ENCODE measurements at places on chromosomes 5 and 9.

DNA sequence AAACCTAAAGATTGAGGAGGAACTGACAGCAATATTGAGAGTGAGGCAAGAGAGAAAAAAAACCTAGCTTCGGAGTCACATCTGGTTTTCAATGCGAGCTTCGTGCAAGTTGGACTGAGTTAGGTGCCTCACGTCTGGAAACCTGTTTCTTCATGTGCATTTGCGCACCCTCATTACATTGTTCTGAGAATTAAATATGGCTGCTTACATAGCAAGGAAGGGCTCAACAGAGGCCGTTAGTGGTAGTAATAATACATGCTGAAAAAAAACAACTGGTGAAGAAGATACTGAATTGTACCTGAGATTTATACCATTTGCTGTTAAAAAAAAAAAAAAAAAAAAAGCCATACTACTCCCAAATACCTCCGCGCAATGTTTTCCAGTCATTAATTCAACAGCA is 18.6 kb downstream of the DNAJA1 start:
- H3K36me3 ChIP-seq: peaks cover 13% of the 10 kb centered on the region
- peaks cover 8% of the 10 kb centered on the region for H3K4me1 ChIP-seq
- peak overlapping the region; percentile 58 for H3K27ac ChIP-seq
- no peaks in the 10 kb centered on the region for H3K27me3 ChIP-seq
- H3K4me3 ChIP-seq: peak overlapping the region; percentile 37
- no peak for DNase-seq

- H3K27me3 ChIP-seq: no peaks in the 10 kb centered on the region
- no peak overlapping the region for H3K27ac ChIP-seq
- no peak for DNase-seq
- no peak overlapping the region for H3K4me3 ChIP-seq
- H3K36me3 ChIP-seq: no peaks in the 10 kb centered on the region
Observed at GRCh38 chr5:172425402-172425801, 28.9 kb downstream of the SH3PXD2B start.

GRCh38 chr9:130138171-130138653 is 34.0 kb upstream of the NCS1 start:
- H3K27ac ChIP-seq: no peak overlapping the region
- no peaks in the 10 kb centered on the region for H3K27me3 ChIP-seq
- H3K36me3 ChIP-seq: no peaks in the 10 kb centered on the region
- no peak overlapping the region for H3K4me3 ChIP-seq

- no peaks in the 10 kb centered on the region for H3K27me3 ChIP-seq
- H3K27ac ChIP-seq: no peak overlapping the region
- no peaks in the 10 kb centered on the region for H3K4me1 ChIP-seq
- no peak overlapping the region for H3K4me3 ChIP-seq
- DNase-seq: no peak
- no peaks in the 10 kb centered on the region for H3K36me3 ChIP-seq
Observed at GRCh38 chr9:1535051-1535450, 480.1 kb upstream of the SMARCA2 start.

DNA sequence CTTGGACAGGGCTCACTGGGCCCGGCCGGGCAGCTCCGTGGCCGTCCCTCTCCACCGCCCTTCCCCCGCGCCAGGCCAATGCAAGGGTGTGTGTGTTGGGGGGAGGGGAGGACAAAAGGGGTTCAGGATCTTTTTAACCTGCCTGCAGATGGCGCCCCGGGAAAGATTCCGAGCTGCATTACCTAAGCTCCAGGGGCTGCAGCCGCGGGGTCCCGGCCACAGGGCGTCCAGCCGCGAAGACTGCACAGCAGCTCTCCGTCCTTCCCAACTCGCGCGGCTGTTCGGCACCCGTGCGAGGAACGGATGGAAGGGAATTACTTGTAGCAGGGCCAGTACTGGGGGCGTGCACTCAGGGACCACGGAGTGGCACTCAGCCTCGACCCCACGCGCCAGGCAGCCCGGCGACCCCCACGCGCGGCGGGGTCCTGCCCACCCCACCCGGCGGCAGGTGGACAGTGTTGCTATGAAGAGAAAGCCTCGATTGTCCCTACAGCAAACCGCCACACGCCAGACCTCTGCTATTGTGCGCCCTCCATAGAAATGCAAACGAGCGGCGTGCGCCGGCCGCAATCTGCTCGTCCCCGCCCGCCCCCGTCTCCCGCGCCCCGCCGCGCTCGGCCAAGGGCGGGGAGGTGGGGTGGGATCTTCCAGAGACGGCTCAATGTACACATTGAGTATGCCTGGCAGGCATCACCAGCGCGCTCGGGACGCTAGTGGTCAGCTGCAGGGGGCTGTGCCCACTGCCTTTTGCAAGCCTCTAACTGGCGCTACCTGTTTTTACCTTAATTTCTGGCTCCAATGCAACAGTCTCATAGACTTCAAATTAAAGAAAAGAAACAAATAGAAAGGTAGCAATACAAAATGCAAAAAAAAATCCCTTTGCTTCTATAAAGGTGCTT is 796 bp upstream of the GADD45G start:
- H3K4me1 ChIP-seq: peaks cover 35% of the 10 kb centered on the region
- H3K36me3 ChIP-seq: no peaks in the 10 kb centered on the region
- peak; percentile 64 for DNase-seq
- H3K27ac ChIP-seq: peak overlapping the region; percentile 57
